T-cell (primary cell): ENCODE measurements at places on chromosomes 13 and 19. TPM values are rescaled to one million over a fixed set of nuclear protein-coding genes. Genes with fewer than 3 reads are reported as not detected.

GRCh38 chr13:42592915-42593900 lies 19.3 kb downstream of the TNFSF11 start:
- DNase-seq = no peak

DNA sequence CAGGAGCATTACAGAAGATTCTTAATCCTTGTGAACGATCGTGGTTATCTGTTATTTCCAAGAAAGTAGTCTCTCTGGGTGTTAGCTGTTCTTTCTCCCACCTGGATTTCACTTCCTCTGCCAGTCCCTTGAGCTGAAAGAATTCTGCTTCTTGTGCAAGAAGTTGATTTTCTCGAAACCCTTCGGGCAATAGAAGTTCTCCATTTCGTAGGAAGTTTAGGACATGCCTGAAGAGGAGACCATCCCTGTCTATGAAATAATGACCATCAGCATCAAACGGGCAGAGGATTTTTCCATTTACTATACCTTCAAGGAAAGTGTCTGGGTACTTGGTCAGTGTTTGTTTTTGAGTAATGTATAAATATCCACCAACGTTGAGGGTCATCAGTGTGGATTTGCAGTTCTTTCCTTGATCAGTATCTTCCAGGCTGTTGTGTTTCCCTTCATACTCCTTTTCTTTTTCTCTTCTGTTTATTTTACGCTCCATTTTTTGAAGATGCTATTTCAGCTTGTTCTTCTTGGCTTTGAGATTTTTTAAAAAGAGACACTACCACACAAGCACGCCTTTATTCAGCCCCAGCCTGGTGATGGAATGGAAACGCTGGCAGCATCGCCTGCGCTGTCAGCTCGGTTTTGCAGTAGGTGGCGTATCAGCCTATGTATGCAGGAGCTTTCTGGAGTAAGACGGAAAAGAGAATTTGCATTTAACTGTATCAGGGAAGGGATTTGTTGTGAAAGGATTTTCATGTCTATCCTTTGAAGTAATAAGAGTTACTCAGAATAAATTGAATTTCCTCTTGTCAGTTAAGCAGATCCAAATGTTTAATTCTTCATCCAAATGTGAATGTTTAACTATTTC lies 6.5 kb downstream of the KCTD4 start:
- DNase-seq = no peak

DNA sequence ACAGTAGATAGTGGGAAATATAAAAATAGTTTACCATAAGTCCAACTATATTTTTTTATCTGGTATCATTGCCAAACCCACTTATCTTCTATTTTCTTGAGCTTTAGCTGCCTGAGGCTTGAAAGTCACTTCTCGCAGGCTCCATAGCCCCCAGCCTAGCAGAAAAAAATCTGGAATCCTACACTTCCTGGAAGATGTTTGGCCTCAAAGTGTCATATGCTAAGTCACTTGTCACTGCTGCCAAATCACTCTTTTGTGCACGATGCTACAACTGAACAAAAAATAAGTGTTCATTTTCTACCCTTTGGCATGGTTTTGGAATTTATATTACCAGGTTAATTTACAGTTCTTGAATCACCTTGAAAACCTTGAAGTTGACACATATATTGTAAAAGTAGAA lies 612.5 kb upstream of the ATXN8OS start:
- DNase-seq = no peak

GRCh38 chr13:113855931-113856715 lies 7.8 kb downstream of the GAS6 start:
- DNase-seq = no peak

Gene PLPPR2
- total RNA-seq = 11.4 TPM

Gene SPTBN4
- total RNA-seq = 1.2 TPM

DNA sequence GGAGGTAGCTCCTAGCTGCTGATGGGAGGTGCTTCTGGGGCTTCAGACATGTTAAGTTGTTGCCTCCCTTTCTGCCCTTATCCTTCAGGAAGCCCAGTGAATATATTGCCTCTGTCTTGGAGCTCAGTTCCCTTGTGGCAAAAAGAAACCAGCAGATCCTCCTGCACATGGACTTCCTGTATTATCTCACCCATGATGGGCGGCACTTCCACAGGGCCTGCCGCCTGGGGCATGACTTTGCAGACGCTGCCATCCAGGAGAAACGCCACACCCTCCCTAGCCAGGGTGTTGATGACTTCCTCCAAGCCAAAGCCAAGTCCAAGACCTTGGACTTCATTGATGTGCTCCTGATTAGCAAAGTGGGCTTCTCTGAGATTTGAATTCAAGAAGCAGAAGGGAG lies 6.0 kb upstream of the CYP4F12 start:
- no peak for DNase-seq

Gene LYPD5
- total RNA-seq = 0.20 TPM

- DNase-seq = no peak
Measured at GRCh38 chr13:79772811-79773210, 291.9 kb downstream of the NDFIP2 start.

Gene OR10H1
- total RNA-seq = 0.16 TPM

- DNase-seq = no peak
Measured at GRCh38 chr19:30065680-30066606, 123.9 kb downstream of the URI1 start.

GRCh38 chr19:18612772-18613588 lies at the start of gene TMEM59L:
TMEM59L (plus strand) TSS chr19:18612870; CDS start chr19:18612959, 89 bp downstream.
- DNase-seq = peak; percentile 28

DNA sequence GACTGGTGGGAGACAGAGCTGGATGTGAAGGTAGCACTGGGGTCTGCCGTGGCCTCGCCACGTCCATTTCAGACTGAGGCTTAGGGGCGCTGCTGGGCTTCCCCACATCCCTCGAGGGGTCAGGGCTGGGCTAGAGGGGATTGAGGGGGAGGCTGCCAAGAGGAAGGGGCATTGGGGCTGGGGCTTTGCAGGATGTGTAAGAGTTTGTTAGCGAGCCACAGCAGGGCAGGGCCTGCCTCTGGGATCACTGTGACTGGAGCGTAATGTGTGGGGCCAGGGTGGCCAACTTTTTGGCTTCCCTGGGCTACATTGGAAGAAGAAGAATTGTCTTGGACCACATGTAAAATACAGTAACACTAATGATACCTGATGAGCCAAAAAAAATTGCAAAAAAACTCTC lies 14.1 kb downstream of the ARID3A start:
- DNase-seq = no peak

GRCh38 chr13:35703061-35703460 lies 226.6 kb upstream of the MAB21L1 start:
- no peak for DNase-seq

GRCh38 chr19:16445238-16446107 lies 26.3 kb downstream of the EPS15L1 start:
- no peak for DNase-seq

Gene REX1BD
- total RNA-seq = 166 TPM

DNA sequence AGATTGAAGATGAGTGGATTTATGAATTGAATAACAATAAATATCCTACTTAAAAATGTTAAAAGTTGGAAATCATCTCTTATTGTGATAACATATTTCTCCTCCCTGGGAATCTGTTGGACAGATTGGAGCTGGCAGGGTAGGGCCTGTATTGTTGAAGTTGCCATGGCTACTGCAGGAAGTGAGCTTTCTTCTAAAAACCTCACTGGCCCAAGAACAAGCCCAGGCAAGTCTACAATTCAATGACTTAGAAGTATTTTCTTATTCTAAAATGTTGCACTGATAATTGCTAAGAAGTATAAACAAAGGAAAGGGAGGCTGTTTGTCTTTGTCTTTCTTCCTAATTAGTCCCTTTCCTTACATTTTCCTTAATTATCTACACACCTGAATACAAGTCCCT lies 112.1 kb downstream of the DLEU7 start:
- DNase-seq = no peak

Gene ZNF677
- total RNA-seq = 20.1 TPM

DNA sequence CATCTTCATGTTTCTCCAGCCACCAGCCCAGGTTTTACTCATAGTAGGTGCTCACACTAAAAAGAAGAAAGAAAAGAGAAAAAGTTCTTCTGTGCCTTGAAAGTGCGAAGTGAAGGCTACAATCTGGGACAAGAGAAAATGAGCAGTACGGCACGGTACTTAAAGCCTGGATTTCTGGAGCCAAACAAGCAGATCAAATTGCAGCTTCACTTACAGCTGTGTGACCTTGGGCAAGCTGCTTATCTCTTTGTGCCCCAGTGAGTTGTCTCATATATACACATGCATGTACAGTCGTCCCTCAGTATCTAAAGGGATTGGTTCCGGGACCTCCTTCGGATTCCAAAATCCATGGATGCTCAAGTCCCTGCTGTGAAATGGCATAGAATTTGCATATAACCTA lies 41.8 kb downstream of the GSX1 start:
- DNase-seq = no peak

Gene APOC4
- total RNA-seq = not detected

DNA sequence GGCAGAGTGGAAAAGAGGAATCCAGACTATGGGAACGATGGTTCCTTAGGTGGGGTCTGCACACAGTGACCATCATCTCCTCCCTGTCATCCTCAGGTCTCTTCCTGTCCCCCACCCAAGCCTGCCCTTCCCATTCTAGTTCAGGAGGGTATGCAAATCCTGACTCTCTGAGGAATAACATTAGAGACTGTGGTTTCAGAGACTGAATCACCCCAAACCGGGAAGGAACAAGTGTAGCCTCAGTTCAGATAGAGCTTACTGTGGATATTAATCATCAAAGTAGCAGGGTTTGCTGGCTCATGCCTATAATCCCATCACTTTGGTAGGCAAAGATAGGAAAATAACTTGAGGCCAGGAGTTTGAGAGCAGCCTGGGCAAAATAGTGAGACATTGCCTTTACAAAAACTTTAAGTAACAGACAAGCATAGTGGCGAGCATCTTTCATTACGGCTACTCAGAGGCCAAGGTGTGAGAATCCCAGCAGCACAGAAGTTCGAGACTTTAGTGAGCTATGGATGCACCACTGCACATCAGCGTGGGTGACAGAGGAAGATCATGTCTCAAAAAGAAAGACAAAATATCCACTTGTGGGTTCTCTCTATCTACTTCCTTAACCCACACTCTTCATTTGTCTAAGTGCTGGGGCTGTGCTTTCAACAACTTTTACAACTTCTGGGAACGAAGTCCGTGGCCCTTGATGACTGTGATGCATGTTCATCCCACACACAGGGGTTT lies 19.3 kb upstream of the LGALS13 start:
- no peak for DNase-seq

GRCh38 chr19:53977991-53978731 lies 13.3 kb upstream of the CACNG6 start:
- peak; percentile 18 for DNase-seq

GRCh38 chr13:99636306-99636705 lies 135.0 kb downstream of the TM9SF2 start:
- no peak for DNase-seq

Gene CGB3
- not detected for total RNA-seq

- DNase-seq = no peak
Measured at GRCh38 chr13:105969761-105970160, 565.7 kb downstream of the EFNB2 start.

Gene FFAR3
- not detected for total RNA-seq

GRCh38 chr13:49271264-49271663 lies 23.5 kb downstream of the CDADC1 start:
- no peak for DNase-seq

Gene ZNF382
- 21.6 TPM for total RNA-seq

DNA sequence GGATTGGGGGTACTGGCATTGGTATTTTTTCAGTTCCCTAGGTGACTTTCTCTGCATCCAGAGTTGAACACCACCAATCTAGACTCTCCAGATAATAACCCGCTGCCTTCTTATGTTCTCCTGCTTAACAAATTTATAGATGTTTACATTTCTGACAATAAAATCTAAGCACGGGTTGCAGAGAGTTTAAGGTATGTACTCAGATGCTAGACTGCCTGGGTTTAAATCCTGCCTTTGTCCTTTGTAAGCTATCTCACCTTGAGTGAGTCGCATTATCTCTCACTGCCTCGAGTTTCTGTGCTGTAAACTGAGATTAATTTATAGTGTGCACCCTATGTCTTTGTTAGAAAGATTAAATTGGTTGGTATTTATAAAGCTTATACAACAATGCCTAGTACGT lies 131.4 kb upstream of the ARGLU1 start:
- DNase-seq = no peak

- no peak for DNase-seq
Measured at GRCh38 chr19:50510700-50511068, 307 bp downstream of the JOSD2 start.

- no peak for DNase-seq
Measured at GRCh38 chr13:37576601-37577000, 22.0 kb downstream of the POSTN start.

Gene SHISA7
- total RNA-seq = not detected

- no peak for DNase-seq
Measured at GRCh38 chr13:106117640-106118039, 417.8 kb downstream of the EFNB2 start.

Gene RRAS
- total RNA-seq = 13.0 TPM

Gene ZNF681
- total RNA-seq = 6.7 TPM

- no peak for DNase-seq
Measured at GRCh38 chr19:39199025-39199424, 2.3 kb downstream of the NCCRP1 start.

- no peak for DNase-seq
Measured at GRCh38 chr13:77898097-77898496, 20.5 kb downstream of the EDNRB start.

Gene CASP14
- not detected for total RNA-seq

DNA sequence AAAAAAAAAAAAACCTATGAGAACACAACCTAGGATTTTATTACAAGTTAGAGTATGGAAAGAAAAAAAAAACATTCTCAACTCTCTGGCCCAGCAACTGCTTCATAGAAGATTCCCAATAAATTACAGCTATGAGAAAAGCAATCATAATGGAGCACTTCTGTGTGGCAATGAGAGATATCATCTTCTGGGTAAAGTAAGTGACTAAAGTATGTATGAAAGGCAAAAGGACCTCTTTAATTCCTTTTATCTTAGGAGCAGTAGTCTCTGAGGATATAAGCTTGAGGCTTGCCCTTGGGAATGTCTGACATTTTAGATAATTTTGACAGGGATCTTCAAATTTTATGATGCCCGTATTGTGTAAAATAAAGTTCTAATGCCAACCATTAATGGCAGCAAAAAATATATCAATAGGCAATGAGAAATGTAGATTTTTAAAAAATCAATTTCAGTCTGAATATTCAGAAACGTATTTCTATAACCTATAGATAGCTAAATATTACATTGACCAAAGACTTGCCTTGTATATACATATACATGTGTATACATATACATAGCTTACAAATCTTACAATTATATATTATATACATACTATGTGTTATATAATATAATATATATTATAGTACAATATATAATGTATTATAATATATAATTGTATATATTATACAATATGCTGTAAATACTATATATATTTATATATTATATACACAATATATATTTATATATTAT lies 823.9 kb upstream of the SLITRK1 start:
- DNase-seq = no peak
